ENCODE measurements at places on chromosomes 12 and 14.

- DNase-seq = no peak
Observed at GRCh38 chr12:39816671-39817185, 197.1 kb upstream of the ABCD2 start.

DNA sequence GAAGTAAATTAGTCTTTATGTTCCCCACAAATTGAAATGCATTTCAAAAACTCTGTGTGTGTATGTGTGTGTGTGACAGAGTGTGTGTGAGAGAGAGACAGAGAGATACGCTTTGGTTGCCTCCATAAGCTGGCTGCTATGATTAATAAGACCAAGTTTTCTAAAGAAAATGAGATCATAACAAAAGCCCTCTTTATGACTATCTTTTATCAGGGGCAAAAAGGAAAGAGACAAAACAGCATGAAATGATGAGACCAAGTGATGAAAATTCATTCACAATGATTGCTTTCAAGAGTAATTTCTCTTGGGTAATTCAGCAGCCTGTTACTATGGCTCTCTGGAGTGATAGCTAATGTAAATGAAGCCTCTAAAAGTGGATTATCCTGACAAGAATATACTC is 277.6 kb upstream of the PLEKHG7 start:
- no peak for DNase-seq

DNA sequence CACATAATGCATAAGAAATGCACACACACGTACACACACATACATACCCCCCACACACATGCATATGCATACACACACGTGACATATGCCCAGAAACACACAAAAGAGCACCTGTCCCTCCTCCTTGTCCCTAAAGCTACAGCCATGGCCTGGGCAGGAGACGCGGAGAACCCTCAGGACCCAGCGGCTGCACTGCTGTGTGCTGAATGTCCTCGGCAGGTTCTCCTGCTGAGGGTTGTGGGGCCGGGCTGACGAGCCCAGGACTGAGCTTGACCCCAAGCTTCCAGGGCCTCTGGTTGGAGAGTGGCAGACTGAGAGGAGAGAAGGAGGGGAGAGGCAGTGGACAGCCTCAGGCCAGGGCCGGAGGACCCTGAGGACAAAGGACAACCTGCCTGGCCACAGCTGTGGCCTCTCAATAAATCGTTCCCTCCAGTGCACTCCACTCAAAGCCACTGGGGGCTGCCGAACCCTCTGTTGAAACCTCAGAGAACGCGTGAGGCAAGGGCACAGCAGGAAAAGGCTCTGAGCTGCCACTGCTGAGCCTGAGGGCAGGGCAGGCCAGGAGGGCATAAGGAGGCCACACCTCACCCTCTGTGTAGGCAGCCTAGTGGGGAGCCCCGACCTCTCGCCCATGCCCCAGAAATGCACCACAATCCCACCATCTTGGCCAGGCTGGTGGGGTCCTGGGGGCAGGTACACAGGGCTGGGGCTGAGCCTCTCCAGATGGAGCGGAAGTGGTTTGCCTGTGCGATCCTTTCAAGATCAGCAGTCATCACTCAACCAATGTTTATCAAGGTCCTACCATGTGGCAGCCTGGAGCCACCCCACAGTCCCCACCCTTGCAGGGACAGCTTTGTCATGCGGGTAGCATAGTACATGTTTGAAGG is 3.1 kb downstream of the CACNA2D4 start:
- no peak for DNase-seq

GRCh38 chr12:1873531-1874510 is 44.6 kb downstream of the CACNA2D4 start:
- no peak for DNase-seq

DNA sequence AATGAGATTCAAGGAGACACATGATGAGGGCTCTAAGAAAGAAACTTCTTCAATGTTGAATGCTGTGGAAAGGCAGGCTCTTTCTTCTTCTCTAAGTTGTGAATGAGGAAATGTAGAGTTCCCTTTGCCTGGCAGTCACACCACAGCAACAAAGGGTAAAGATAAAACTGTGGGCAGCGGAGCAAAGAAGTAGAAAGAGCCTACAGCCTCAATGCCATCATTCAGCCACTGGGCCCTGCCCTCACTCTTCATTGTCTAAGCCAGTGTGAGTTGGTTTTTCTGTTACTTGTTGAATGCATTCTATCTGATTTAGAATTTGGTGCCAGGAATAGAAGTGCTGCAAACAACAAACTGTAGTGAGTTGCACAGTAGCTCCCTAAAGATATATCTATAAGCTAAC is 12.2 kb downstream of the SDR9C7 start:
- no peak for DNase-seq

DNA sequence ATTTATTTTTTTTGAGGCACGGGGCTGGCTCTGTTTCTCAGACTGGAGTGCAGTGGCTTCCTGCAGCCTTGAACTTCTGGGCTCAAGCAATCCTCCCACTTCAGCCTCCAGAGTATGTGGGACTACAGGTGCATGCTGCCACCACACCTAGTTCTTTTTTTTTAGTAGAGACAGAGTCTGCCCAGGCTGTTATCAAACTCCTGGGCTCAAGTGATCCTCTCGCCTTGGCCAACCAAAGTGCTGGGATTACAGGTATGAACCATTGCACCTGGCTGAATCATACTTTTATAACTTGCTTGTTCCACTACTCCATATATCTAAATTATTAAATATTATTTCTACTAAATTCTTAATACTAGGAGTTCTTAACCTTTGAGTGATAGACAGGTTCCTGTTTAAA is 111.6 kb downstream of the BTG1 start:
- no peak for DNase-seq

DNA sequence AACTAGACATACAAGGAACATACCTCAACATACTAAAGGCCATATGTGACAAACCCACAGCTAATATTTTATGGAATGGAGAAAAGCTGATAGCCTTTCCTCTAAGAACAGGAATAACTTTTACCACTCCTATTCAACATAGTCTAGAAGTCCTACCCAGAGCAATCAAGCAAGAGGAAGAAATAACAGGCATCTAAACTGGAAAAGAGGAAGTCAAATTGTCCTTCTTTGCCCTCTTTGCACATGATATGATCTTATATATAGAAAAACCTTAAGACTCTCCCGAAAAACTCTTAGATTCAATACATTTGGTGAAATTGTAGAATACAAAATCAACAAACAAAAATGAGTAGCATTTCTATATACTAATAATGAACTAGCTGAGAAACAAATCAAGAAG is 110.0 kb downstream of the ATP23 start:
- DNase-seq = no peak

GRCh38 chr12:18383203-18383602 is 121.9 kb downstream of the PIK3C2G start:
- DNase-seq = no peak

DNA sequence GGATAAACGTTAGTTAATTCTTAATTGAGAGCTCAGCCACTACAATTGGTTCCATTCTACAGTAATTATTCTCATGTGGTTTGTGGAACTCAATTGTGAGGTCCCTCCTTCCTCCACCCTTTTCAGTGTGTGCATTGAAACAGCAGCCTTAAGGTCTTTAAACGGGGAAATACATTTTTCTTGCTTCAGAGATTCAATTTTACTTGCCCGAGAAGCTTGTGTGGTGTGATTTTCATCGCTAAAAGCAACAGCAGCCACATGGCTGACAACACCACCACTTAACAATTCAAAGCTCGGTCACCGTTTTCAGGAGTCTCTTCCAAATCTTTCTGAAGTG is 733 bp upstream of the PPFIBP1 start:
- DNase-seq = no peak

GRCh38 chr14:48723841-48724495 is 862.2 kb downstream of the RPS29 start:
- DNase-seq = no peak

- no peak for DNase-seq
Observed at GRCh38 chr12:66623455-66623854, 55.4 kb downstream of the GRIP1 start.

GRCh38 chr14:100640471-100641273 is 53.5 kb upstream of the BEGAIN start:
- DNase-seq = peak; percentile 36

- DNase-seq = peak; percentile 27
Observed at GRCh38 chr14:66624336-66624937, 116.5 kb downstream of the GPHN start.

GRCh38 chr12:94566345-94566744 is 84.0 kb downstream of the TMCC3 start:
- no peak for DNase-seq

GRCh38 chr14:104751539-104752422 is 1.2 kb upstream of the SIVA1 start:
- no peak for DNase-seq

DNA sequence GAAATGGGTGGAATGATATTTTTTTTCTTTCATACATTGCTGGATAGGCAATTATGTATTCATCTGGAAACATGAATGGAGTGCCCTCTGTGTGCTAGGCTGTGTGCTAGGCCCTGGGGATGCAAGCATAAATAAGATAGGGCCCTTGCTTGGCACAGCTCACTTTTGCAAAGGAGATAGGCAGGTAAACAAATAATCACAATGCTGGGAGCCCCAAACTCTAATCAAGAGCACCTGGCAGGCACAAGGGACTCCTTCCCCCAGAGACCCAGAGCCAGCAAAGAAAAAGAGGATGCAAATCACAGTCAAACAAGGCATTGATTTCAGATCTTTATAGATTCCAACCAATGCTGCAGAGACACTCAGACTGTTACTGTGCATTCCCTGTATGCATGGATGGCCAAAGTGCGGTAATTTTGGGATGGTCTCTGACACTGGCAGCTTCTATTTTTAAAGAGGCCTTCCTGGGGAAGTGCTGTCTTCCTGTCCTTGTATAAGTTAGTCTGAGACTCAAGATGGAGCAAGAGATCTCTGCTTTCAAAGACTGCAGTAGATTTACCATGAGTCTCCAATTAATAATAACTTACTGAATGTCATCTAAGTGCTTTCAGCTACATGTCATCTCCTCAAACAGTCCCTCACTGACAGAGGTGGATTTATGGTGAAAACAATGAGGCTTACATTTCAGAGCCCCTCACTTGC is 45.1 kb upstream of the CPM start:
- DNase-seq = no peak

DNA sequence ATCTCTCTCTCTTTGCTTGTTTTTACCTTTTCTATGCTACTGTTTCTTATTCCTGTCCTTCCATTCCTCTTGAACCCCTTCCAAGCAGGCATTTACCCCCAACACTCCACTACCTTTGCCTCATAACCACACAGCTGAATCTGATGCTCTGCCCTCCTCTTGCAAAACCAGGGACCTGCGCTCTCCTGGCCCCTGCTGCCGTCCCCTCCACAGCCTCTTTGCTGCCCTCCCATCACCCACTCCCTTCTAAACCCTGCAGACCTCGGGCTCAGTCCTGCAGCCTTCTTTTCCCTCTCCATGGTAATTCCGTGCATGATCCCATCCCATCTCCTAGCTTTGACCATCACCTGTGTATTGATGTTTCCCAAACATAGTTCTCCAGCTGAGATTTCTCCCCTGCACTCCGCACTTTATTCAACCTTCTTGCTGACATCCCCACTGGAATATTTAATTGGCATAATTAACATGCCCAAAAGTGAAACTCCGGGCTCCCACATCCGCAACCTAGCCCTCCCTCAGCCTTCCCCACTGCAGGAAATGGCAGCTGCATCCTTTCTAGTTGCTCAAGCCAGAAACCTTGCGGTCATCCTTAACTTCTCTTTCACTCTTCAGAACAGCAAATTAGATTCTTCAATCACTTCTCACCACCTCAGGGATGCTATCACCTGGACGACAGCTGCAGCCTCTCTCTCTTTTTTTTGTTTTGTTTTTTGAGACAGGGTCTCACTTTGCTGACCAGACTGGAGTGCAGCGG is 16.0 kb downstream of the FIGNL2 start:
- DNase-seq = no peak

DNA sequence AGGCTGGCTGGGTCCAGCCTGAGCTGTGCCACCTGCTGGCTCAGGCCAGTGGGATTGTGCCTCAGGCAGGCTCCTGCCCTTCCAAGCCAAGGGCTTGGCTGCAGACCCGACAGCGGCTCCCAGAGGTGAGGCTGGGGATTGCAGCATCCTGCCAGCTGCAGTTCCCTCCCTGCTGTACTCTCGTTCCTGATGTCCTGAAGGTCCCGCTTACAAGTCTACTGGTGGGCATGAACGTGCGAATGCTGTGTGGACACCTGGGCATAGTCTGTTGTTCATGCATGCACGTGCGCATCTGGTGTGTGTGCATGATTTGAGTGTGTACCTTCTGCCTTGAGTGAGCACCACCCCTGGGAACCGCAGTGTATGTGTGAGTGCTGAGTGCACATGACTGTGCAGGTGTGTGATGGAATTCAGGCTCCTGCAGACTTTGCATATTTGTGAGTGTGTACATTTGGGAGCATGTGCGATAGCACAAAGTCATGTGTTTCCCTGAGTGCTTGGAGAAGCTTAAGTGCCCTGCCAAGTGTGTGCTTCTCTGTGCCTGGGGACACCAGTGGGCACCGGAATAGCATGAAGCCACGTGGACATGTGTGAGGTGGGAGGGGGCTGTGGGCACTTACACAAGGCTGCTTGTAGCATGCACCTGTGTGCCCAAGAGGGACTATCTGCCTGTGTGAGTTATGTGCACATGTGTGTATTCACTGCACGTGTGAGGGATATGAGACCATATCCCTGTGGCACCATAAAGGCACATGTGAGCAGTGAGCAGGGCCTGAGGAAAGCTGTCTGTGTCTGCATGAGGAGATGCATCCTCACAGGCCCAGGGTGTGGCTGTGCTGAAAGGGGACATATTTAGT is 19.3 kb upstream of the KRT7 start:
- DNase-seq = peak; percentile 42

GRCh38 chr12:15846887-15847286 is 35.3 kb upstream of the STRAP start:
- DNase-seq = no peak

GRCh38 chr12:81949841-81950308 is 190.7 kb upstream of the PPFIA2 start:
- no peak for DNase-seq

DNA sequence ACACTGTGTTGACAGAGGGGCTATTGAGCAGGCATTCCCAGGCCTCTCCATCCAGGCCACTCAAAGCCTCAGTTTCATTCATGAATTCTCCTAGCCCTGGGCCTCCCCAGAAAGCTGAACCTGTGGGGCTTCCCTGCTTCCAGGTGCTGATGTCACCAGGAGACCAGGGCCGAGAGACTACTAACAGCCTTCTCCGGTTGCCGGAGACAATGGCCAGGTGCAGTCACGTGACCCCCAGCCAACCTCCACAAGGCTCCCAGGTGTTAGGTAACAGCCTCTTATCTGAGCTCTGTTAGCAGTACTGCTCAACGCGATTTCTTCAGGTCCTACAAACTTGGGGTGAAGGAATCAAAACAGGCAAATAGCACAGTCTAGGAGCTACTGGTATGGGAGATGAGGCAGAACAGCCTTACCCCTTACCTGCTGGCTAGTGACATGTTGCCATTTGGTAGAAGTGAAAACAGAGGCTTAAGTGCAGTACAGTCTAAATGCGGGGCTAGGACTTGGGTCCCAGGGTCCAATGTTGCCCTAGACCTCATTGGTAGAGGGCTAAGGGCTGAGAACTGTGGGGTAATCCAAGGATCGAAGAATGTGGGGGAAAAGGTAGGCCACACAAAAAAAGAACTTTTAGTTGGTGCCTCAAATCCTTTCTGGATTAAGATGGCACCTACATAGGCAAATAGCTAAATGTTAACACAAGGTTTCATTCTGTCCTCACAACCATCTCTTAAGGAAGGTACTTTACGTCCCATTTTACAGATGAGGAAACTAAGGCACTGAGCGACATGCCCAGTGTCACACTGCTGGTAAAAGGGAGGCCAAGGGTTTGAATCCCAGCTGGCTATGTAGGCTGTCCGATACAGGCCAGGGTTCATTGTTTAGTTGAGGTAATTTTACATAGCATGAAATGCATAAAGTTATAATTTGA is 3.8 kb downstream of the CCDC88C start:
- no peak for DNase-seq

GRCh38 chr12:6959058-6959804 is 8.1 kb downstream of the PTPN6 start:
- DNase-seq = no peak

GRCh38 chr14:31787377-31787776 is 226.2 kb downstream of the NUBPL start:
- DNase-seq = no peak

Measured in stimulated activated CD4-positive, alpha-beta T cell treated with anti-CD3 and anti-CD28 coated beads, Interleukin-1b, Interleukin-23, amount 100 ng/mL, for 4 hours (primary cell).